ENCODE measurements at places on chromosomes 2 and 18. TPM values are rescaled to one million over a fixed set of nuclear protein-coding genes. Genes with fewer than 3 reads are reported as not detected.

DNA sequence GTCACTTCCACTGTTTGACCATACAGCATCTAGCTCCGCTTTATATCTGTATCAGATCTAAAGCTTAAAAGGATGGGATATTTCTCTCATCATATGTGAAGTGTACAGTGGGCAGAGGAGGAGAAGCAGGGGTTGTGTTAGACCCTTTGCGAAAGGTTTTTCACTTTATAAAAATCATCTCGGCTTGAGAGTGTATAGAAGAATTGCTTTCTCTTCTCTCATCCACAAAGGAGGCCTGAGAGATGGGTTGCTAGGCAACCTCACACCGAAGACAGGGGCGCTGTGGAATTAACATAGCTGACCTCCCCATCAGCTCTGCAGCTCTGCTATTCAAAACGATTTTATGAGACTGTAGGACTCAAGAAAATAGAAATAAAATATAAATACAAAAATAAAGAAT, 70.2 kb upstream of the GALNT3 start:
- no peak for DNase-seq
- H3K4me1 ChIP-seq, result no peaks in the 10 kb centered on the region
- no peaks in the 10 kb centered on the region for H3K36me3 ChIP-seq
- H3K27me3 ChIP-seq, result no peaks in the 10 kb centered on the region

DNA sequence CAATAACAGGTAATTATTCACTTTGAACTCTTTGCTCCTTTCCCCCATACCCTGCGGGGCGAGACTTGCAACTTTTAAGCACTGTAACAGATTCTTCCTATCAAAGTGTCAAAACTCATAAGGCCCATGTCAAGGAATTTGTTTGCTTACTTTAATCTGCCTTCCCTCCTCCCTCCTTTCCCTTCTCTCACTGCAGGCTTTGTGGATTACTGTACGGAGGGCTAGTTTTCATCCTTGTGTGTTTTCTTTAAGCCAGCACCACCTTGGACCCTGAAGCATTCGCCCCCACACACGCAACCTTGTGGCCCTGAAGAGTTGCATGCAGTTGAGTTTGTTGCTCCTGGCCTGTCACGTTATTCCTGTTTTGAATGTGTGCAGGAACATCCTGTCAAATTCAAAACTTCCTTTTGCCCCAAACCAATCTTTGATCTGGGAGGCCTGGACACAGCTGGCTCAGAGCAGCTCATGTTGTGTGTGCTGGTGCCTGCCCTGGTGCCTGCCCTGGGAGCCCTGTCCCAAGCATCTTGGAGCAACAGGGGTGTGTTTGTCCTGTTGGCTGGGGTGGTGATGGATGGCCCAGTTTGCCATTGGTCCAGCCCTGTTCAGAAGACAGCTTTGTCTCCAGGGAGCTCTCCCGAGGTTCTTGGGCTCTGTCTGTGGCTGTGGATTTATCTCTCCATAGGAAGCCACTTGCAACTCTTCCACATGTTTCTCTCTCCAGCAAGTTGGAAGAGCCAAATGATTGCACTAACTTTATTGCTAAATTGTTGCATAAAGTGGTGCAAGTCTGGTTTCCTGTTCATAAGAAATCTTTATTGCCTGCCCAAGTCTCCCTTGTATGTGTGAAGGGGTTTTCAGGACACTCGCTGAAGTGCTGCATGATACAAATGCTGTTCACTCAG, 199.6 kb downstream of the VAPA start:
- peak overlapping the region; percentile 50 for H3K27ac ChIP-seq
- DNase-seq, result no peak
- H3K4me3 ChIP-seq, result no peak overlapping the region
- H3K4me1 ChIP-seq, result peaks cover 35% of the 10 kb centered on the region

Gene XIRP2
- 0.08 TPM for total RNA-seq

Gene WNT10A
- total RNA-seq, result 1.1 TPM
